ACHN (cell line): ENCODE measurements at places on chromosomes 12 and 14.

GRCh38 chr12:6206327-6206726 lies 6.1 kb downstream of the CD9 start:
- DNase-seq, result no peak

- no peak for DNase-seq
Observed at GRCh38 chr12:103832048-103832997, 8.7 kb downstream of the NT5DC3 start.

DNA sequence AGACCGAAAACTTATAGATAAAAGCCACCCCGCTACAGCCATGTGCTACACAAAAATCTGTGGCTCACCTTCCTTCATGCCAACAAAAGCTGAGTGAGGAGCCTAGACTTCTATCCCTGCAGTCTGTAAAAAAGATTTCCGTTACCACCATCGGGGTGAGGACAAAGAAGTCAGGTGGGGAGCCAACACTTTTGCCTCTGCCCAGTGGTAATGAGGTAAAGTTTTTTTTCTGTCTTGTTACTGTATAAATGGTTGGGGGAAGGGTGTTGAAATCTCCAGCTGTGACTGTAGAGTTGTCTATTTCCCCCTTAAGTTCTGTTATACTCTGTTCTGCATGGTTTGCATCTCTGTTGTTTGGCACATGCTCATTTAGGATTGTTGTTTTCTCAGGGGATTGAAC lies 707.8 kb downstream of the FLRT2 start:
- no peak for DNase-seq

GRCh38 chr12:70783455-70783854 lies 137.1 kb downstream of the PTPRR start:
- no peak for DNase-seq

DNA sequence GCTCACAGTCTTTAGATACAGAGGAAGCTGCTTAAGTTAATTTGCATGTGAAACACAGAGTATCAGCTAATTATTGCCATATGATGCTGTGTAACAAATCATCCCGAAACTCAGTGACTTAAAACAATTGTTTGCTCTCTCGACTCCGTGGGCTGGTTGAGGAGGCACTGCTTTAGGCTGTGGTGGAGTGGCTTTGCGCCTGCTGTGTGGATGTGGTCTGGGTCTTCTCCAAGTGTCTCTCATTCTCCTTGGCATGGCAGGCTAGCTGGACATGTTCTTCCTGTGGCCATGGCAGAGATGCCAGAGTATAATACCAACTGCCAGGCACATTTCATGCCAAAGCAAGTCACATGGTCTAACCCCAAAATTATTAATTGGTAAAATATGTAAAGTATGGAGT lies 40.9 kb downstream of the PELI2 start:
- DNase-seq, result no peak

DNA sequence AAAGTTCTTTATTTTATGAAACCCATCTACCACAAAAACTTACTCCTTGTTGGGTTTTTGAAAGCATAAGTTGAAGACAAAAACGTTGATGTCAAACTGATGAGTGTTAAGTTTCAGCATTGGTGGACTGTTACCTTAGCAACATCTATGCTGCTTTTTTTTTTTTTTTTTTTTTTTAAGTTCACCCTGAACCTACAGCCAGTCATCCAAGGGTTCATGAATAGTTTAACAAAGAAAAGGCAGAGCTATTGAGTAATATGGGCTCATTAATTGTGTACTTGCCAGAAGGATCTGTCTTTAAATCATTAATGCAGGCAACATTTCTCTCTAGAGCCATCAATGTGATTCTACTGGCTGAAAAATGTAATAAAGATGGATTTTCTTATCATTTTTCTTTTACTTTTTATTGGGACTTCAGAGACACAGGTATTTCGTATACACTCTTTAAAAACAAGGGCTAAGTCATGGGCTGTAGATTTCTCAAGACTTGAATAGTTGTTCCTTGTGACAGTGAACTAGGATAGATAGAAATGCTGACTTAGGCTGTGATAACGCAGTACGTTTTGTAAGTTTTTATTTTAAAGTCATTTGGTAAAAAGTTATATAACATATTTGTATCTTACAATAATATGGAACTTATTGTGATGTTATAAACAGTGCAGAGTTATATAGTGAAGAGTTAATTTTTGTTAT lies at the start of gene PTPRQ:
Gene PTPRQ, plus strand, starts transcription at position 262 of the 693 bp plus-strand sequence. Its CDS starts 111 bp downstream, at position 373.
- DNase-seq, result no peak

GRCh38 chr12:107320929-107321631 lies 227.7 kb upstream of the CRY1 start:
- DNase-seq, result peak; percentile 25

DNA sequence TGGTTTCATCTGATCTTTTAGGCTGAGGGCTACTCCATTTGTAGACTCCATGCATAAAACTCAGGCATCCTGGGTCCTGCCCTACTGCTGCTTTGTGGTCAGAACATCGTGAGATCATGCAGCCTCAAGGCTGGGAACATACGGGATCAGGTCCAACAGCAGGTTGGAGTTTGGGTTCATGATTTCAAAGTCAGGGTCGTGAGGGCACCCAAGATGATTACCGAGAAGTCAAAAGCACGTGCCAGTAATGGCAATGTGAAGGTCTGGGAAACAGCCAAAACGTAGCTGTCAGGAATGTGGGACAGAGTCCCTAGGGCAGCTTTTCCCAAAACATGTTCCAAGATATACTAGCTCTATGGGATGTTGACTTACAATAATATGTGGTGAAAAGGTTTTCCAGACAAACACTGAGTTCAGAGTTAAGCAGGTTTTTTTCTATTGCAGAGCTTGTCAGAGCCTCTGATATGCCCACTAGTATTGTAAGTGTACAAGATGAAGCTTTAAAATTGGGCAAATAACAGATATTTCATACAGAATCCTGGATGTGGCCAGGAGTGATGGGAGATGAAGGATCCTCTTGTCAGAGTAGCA lies 130.3 kb upstream of the DNM1L start:
- DNase-seq, result peak; percentile 59

- no peak for DNase-seq
Observed at GRCh38 chr12:27273114-27273513, 29.0 kb downstream of the STK38L start.

DNA sequence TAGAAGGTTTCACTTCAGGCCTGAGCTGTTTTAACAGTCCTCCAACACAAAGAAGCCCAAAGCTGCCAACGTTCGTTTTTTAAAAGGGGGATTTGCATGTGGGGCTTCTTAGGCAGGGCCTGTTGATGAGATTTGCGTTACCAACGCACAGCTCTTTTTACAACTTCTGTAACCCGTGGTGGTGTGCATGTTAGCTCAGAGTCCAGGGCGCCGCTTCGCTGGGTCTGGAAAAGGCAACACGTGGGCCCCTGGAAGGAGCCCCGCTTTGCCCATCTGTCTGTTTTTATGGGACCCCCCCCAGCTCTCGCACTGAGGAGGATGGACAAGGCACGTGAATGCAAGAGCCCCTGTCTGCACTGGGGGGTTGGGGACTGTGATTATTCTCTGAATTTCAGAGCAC lies 84.0 kb downstream of the ESR2 start:
- no peak for DNase-seq

DNA sequence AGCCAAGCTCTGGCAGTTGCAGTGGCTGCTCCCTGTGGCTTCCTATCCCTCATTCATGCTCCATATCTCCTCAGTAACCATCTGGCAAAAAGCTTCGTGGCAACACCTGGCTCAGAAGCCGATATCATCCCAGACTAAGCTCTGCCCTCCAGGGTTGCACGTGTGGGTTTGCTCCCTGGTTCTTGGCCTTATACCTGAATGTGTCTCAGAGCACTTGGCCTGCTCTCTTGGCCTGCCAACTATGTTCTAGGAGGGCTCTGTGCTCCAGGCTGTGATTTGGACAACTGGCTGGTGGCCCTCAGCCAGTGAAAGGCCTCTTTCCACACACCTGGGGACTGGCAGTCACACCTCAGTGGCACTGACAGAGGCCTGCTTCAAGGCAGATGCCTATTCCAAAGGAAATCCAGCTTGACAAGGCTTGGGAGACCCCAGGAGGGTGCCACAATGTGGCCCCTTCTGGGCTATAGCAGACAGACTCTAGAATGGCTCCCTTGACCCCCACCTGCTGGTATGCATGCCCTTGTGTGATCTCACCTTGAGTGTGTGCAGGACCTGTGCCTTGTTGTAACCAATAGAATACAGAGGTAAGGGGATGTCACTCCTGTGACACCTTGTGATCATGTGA lies 10.5 kb downstream of the PLD4 start:
- DNase-seq, result no peak

GRCh38 chr14:75430116-75430515 lies 2.3 kb downstream of the JDP2 start:
- DNase-seq, result no peak

DNA sequence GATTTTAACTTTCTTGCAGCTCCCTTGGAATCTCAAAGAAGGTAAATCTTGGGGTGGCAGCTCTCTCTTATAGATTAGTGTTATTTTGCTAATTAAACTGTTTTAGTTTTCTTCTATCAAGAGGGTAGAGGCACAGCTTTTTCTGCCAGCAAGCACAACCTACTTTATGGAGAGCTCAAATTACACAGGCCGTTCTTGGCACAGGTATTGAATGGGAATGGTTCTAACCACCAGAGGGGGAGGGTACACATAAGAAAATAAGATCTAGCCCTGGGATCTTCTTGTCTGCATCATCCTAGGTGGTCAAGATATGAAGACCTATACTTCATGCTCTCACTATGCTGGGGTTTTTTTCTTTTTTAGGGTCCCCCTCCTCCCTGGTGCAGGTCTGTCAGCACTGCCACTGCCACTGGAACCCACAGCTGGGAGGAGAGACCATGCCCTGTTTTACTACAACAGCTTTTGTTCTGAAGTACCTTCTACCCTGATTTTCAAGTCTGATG lies 48.6 kb upstream of the STAC3 start:
- DNase-seq, result no peak

GRCh38 chr12:23502259-23502658 lies 447.2 kb downstream of the SOX5 start:
- DNase-seq, result no peak

DNA sequence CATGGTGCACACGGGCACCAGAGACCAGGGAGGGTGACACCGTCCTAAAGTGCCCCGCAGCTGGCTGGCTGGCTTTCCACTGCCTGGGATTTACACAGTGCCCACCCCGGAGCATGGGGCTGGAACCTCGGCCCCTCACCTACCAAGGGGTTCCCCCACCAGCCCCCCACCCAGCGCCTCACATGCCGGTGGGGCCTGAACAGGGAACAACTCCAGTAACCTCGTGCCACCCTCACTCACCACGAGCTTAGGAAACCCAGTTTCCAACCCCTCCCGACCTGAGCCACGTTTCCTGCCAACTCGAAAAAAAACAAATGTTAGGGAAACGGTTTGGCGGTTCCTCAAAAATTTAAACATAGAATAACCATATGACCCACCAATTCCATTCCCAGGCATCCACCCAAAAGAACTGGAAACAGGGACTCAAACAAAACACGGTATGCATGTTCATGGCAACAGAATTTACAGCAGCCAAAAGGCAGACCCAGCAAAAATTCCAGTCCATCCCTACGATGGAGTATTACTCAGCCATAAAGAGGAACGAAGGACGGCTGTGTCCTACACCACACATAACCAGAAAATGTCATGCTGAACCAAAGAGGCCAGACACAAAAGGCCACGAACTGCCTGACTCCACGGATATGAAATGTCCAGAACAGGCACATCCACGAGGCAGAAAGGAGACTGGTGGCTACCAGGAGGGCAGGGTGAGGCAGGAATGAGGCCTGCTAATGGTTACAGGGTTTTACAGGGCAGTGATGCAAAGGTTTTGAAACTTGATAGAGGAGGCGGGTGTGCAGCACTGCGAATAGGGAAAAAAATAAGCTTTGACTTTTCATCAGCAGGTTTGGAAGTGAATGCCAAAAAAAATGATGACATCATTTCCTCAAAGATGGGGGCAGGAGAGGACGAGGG lies 68.9 kb downstream of the NCOR2 start:
- DNase-seq, result no peak

- DNase-seq, result peak; percentile 76
Observed at GRCh38 chr12:110269622-110270124, 11.4 kb upstream of the ATP2A2 start.

DNA sequence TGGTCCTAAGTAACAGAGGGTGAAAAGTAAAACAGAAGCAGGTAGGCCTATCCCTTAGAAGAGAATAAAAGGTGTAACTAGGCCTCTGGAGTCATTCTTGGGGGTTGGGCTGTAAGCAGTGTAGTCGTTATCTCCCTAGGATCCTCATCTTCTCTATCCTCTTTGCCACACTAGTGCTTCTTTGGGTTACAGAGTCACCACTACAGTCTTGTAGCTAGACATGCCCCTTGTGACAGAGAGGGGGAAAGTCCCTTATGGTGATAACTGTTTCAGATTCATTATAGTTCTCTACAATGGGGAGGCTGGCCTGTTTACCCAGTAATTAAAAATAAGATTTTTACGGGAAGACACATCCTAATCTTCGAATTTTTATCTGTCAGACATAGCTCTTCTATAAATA lies 16.4 kb upstream of the SRP54 start:
- no peak for DNase-seq

DNA sequence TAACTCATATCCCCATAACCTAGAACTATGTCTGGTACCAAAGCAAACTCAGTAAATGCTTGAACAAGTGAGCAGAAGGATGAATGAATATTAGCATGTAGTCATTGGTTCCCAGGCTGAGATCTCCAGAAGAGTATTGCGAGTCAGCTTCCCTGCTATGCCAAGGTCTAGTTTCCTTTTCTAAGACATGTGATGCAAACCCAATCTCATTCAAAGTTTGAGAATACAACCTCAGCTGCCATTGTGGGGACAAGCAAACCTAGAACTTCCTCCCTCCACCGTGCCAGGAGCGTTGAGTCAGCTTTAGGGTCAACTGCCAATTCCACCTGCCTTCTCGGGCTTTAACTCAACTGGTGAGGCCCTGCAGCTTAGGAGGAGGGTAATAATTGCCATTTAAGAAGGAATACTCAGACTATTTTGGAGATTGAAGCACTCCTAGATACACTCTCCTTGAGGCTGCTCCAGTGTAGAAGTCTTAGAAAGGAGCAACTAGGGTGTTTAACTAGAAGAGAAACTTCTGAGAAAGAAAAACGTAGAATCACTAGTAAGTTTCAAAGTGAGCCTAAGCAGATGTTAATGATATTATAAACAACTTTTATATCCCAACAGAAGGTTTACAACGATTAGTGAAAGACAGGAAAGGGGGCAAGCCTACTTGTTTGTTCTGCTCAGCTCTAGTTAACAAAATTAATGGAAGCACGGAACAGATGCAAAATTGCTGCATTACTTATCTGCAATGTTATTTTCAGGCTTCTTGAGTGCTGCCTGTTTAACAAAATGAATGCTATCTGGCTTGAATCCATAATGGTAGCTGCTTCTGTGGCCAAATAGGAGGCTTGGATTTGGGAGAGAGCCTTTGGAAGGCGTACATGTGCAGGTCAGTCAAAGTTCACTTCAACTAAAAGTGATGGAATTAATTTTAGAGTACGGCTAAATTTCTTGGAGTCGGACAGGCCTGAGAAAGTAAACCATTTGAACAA lies 96.9 kb downstream of the HELB start:
- peak; percentile 68 for DNase-seq

GRCh38 chr12:92408072-92408900 lies 262.6 kb upstream of the BTG1 start:
- peak; percentile 54 for DNase-seq
